ENCODE measurements at places on chromosomes 4 and X.

DNA sequence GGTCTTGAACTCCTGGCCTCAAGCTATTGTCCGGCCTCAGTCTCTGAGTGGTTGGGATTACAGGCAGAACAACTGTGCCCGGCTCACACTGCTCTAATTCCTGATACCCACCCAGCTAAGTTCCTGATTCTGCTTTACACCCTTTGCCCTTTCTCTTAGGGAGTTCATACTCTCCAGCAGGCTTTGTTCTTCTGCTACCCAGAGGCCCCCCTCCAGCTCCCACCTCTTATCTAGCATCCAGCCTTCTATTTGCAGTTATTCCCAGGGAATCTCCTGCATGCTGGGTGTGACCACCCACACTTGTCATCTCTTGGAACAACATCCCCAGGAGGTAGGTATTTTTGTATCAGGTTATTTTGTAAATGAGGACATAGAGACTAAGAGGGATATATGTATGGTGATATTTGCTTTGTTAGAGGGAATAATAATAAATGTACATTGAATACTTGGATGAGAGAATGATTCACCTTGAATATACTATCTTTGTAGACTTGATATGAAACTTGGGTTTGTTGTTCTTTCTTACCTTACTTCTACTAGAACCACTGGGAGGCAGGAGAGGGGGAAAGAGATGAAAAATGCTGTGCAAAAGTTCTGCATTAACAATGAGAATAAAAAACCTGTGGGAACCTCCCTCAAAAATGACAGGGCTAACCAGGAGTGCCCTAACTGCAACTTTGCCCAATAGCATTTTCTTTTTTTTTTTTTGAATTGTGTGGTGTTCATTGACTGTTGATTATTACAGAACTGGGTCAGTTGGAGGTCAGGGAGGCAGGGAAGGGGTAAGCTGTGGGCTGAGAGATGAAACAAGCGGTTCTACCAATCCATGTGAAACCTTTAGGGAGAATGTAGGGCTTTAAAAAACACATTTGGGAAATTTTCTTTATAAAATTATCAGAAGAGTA, 157.4 kb downstream of the SPRY1 start:
- no peak for DNase-seq

GRCh38 chrX:110022599-110023448, 19.9 kb downstream of the TMEM164 start:
- DNase-seq: no peak

DNA sequence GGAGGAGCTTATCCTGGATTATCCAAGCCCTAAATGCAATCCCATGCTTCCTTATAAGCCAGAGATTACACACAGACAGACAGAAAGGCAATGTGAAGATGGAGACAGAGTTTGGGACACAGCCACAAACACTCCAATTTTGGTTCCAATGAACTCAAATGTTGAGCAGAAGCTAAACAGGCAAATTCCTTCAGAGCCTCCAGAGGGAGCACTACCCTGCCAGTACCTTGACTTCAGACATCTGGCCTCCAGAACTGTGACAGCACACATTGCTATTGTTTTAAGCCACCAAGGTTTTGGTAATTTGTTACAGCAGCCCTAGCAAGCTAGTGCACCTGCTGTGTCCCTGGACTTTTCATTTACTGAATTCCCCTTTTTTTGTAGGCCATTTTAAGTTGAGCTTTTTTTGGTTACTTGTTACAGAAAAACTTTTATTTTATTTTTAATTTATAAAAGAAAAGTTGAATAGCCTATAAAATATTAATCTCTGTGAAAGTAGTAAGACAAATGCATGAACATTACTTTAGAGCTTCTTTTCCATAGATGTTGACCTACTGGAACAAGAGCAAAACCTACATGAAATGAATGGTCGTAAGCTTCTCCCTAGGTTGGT, 33.4 kb upstream of the SRD5A3 start:
- DNase-seq: peak; percentile 18

DNA sequence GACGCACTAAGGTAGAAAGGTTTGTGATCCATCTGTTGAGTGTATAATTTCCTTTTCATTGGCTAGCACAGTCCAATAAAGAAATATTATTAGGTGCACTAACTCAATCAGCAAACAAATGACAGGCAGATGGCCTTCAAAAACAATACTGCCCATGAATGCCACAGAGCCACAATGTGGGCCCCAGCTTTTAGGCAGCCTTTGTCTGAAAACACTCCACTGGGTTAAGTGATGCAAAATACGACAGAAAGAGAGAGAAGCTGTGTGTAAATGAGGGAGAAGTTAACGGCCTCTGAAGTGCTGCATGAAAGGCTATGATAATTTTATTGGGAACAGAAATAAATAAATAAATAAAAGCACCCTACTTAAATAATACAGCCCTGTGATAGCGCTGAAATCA, 274.6 kb downstream of the NKX6-1 start:
- DNase-seq: no peak

- DNase-seq: no peak
Observed at GRCh38 chr4:98669577-98669976, 11.2 kb upstream of the TSPAN5 start.

DNA sequence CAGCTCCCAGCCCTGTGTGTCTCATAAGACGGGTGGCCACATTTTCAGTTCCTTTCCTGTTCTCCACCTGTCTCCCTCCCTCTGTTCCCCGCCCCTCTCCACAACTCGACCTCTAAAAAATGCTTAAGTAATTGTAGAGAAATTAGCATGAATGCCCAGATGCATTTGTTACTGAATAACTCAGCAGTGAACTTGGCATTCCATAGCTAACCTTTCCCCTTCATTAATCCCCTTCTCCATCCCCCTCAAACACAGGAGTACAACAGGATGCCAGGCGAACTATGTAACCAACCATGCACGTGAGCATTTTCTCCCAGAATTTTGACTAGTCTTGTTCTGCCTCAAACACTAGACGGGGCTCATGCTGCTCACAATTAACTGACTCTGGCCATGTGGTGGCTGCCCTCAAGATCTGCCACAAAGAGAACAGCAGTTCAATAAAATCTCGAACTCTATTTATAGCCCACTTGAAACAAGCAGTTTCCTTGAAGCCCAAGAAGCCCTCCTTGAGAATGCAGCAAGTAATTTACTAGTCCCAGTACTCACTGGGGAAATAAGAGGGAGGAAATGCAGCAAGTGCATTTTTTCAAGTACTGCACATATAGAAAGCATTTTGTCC, 351.2 kb downstream of the ARHGAP24 start:
- DNase-seq: no peak

GRCh38 chrX:30941898-30942297, 52.8 kb upstream of the TAB3 start:
- no peak for DNase-seq

Data from stimulated activated CD4-positive, alpha-beta T cell treated with anti-CD3 and anti-CD28 coated beads, Interleukin-2, amount 100 ng/mL, for 24 hours (primary cell).